ENCODE measurements at places on chromosomes 4 and X.

DNA sequence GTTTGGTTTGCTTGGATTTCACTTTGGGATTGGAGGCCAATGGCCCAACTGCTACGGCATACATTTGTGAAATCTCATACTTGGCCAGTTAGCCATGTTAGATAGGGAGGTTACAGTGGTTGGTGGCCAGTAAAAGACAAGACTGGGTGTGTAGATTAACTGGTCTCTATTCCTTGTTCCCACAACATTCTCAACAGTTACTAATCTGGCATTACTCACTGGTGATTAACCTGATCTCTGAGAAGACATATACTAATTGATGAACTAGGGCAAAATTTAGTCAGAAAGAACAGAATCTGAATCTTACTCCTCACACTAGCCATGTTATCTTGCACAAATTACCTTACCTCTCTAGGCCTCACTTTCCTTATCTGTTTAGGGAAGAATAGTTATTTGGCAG is 33.4 kb downstream of the GATB start:
- no peak for DNase-seq

DNA sequence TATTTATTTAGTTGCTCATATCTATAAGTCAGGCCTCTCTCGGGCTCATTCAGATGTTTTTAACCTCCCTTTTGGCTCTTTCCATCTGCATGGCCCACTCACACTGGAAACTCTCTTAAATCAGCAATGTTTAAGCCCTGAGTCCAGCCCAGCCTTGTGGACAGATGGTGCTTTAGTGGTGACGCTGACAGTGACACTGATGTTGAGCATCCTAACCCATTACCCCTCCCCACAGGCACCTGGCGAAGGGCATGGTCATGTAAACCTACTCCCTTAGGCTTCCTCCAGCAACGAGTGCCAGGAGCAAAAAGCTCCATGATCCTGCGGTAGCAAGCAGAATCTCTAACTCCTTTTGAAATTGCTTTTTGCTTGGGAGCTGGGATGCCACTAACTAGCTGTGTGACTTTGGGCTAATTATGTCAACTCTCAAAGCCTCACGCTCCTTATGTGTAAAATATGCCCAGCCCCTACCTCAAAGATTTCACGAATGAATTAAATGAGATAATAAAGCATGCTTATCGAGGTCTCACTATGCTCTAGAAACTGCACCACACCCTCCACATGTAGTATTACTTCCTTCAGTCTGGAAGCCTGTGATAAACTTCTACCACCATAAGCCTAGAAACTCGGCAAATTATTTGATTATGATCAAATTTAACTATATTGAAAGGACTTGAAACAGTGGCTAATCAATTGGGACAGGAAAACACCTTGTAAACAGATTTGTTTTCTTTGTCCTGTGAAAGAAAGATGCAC is 569.4 kb downstream of the BCOR start:
- no peak for DNase-seq

- no peak for DNase-seq
These were observed 32.3 kb downstream of the CYBB start for GRCh38 chrX:37812110-37812509.

DNA sequence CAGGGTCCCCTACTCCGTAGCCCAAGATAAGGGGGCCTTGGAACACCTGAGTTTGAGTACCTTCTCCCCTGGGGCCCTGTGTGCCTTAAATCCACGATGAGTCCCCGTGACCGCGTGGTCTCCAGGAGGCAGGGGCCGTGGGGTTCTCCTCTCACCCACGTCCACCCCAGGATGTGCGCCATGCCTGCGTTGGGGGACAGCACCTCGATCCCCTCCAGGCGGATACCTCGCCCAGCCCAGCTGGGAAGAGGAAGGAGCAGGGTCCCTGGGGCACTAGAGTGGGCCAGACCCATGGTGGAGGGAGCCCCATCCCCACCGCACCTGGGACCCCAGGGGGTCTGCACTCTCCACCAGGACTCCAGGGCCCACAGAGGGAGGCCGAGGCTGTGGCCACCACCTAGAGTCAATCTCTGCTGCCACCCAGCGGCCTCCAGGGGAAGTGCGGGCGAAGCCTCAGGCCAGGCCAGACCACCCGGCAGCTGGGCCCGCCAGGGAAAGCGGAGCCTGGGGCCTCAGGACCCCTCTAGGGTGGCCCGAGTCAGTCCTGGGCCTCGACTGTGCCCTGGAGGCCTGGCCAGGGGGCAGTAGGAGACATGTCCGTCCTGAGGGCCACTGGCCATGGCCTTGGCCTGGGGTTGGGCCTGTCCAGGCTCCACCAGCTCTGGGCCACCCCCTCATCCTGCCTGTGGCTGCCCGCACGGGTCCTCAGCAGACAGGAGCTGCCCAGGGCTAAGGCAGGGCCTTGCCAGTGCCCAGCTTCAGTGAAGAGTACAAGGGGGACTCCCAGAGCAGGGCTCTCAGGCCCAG is 55.0 kb downstream of the FAM53A start:
- DNase-seq, result no peak

Data from DMS 273 treated with DMSO at 0.1 percent for 48 hours (cell line).